RWPE2 (cell line): ENCODE measurements at places on chromosomes 3 and 15.
A peak's percentile ranks its signal among the peaks of the same experiment; 100 is the strongest.

- DNase-seq: no peak
Observed at GRCh38 chr3:5051772-5052171, 70.3 kb upstream of the ARL8B start.

DNA sequence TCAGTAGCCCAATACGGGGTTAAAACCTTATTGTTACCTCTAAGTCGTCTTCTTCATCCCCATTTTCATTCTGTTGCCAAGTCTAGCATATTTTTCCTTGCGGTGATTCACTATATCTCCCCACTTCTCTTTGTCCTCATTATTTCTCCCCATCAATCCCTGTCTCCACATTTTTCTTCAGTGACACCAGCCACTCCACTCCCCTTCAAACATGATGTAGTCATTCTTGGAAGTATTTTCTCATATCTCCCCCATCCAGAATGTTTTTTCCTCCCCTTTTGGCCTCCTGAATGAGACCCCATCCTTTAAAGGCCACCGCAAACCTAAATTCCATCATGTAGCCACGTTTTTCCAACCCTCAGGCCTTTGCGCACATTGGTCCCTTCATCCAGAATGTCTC, 105.9 kb downstream of the TOP2B start:
- no peak for DNase-seq

- DNase-seq: no peak
Observed at GRCh38 chr3:144809380-144809779, 837.8 kb downstream of the DIPK2A start.

- no peak for DNase-seq
Observed at GRCh38 chr15:78049691-78050440, 27.6 kb downstream of the TBC1D2B start.

DNA sequence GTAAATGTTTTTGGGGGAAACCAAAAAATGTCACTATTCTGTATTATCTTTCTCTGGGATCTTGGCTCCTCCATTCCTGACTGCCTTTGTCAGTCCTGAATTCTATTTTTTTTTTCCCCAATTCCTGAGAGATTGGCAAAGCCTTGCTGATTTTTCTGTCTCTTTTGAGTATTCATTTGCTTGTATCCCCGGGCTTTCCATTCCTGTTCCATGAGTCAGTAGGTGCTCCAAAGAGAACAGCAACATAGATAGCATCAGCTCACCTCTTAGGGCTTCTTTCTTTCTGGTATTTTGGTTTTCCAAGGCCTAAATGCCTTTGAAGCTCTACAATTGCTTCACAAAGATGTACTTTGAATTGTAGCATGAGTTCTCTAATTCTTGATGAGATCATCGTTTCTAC, 271.7 kb upstream of the LRRC3B start:
- DNase-seq: no peak

GRCh38 chr3:107958146-107958545, 132.7 kb downstream of the CD47 start:
- no peak for DNase-seq

DNA sequence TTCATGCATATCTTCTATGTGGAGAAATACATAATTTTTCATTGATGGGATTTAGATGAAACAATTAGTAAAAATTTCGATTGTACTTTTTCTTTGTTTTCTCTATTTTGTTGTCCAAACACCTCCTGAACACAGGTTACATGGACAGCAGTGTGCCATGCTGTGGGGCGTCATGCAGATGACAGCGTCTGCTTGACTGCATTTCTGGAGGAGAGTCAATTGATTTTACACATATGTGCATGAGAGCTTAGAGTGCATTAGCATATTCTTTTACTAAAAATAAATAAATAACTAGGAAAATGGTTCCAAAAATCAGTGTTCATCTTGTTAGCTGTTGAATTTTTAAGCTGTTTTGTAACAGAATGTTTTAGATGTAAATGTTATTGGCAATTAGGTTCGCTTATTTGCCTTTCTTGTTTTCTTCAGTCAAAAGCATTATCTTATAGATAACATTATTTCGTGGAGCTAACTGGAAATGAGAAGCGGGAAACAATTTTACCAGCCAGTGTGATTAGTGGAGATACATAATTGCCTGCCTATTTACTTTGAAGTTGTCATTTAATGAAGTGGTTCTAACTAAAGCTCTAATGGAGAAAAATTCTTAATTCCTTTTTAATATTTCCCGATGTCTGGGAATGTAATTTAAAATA, 82.7 kb upstream of the VGLL3 start:
- no peak for DNase-seq

DNA sequence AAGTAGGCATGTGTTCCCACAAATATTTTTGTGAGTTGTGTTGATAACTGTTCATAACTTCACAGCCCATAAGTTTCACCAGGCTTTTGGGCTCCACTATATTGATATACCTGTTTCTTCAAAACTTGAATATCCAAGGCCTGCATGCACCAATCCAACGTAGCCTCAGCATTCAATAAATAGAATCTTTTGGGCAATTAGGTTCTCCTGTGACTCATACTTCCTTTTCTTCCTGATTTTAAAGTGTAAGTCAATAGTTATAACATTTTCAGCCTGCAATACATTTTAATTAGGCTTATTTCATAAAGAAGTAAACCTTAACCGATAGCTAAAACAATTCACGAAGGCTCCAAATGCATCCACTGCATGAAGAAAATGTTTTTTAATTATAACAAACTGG, 97.8 kb upstream of the SPRED1 start:
- DNase-seq: no peak

DNA sequence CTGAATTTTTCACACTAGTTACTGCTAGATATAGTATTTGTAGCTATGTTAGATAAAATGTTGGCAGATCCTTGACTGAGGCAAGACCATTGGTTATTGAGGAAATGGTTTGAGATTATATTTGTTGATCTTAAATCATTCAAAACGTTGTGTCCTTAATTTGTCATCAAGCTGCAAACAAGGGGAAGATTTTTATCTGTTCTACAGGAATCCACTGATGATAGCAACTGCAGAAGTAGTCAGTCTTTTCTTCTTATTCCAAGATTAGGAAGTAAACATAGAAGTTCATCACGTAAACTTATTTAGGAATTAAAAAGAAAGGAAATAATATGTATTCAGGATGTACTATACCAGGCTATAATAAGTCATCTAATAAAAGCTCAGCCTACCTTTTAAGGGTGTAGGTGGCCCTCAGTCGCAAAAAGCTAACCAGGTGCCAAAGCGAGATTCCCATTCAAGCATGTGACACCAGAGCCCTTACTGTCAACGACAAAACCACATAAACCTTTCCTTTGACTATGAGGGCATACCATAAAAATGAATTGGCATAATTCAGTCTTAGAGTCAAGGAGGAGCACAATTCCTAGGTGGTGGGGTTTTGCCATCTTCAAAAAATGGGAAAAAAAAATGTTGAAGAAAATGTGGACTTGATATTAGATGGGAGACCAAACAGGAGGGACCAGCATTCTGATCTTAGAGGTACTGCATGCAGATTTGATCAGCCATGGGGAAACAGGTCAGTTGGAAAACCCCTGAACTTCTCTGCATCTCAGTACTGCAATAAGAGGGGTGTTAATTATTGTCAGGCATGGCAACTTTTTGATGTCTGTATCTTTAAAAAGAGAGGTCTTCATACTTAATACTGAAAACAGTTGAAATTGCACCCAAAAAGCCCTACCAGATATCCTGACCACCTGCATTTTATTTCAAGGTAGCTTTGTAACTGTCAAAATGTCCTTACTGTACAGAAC, 212.5 kb upstream of the UBE2E1 start:
- DNase-seq: no peak

DNA sequence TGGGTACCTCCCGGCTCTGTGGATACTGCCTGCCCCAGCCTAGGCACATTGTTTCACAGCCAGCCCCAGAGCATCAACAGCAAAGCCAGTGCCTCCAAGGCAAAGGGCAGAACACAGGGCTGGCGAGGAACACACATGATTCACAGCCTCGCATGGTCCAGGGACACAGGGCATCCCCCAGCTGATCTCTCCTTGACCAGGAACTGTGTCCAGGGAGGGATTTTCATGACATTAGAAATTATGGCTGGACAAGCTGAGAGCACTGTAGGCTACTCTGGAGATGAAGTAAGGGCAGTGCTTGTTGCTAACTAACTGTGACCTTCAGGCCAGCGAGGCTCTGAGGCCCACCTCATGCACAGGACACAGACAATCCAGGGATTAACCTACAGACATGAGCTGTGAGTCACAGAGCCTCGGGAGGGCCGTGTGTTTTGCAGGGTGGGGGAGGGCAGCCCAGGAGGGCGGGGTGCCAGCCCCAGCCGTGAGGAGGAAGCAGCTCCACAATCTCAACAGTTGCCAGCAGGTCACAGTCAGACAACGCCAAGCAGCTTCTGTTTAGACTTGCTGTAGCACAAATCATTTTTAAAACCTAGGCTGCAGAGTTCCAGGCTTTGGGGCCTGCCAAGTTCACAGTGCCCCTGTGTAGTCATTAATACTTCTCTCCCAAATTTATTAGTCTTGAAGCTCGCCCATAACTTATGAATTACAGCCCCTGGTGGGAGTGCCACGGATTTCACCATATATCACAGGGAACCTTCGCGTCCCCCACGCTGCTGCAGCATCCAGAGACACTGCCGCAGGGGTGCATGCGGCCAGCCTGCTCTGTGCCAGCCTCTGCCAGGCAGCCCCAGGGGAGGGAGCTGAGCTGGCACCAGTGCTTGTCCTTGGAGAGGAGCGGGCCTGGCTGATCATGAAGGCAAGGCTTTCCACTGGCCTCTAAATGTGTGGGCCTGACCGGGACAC, 114.7 kb downstream of the ETFA start:
- peak; percentile 92 for DNase-seq
